Stimulated activated CD4-positive, alpha-beta T cell treated with anti-CD3 and anti-CD28 coated beads, Interleukin-4, amount 100 ng/mL, for 1 hour (primary cell): ENCODE measurements at places on chromosomes 7 and 10.

DNA sequence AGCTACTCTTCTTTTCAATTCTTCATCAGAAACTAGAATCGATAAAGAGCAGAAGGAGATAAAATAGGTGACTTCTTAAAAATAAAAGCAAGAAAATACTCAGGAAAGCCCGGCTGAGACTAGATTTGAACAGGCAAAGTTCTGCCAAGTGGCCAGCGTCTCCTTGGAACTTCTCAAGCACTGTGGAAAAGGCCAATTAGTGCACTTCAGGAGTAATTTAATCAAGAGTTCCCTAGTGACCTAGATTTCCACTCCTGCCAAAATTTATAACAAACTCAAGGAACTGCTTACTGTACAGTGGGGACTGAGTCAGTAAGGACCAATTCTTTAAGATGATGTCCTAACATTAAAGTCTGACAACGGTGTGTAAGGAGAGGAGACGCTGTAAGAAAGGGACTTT is 57.3 kb downstream of the CHCHD3 start:
- no peak for DNase-seq

DNA sequence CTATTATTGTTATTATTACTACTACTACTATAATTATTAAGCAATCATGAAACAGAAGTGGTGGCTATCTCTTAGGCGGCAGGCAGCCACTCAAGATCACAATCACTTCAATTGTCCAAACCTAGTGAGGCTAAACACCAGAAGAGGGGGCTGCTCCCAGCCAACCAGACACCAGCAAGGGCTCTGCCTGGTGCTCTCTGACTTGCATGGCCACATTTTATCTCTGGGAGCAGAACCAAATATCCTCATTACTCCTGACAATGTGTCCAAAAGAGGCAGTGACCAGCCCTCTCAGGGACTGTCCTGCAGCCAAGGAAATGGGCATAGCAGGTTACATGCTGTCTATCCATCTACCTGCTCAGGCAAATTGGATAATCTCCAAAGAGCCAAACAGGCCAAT is 187.4 kb upstream of the PDE1C start:
- DNase-seq = no peak

GRCh38 chr7:34401776-34402175 is 256.2 kb upstream of the NPSR1 start:
- no peak for DNase-seq

GRCh38 chr10:30413996-30414576 is 19.9 kb upstream of the MAP3K8 start:
- DNase-seq = no peak
